ENCODE measurements at places on chromosomes 6 and 20. TPM values are rescaled to one million over a fixed set of nuclear protein-coding genes. Genes with fewer than 3 reads are reported as not detected.

GRCh38 chr6:155599561-155599960 is 143.9 kb upstream of the NOX3 start:
- H3K27me3 ChIP-seq: peaks cover 45% of the 10 kb centered on the region
- H3K4me3 ChIP-seq: peak overlapping the region; percentile 42
- H3K36me3 ChIP-seq: no peaks in the 10 kb centered on the region

- no peak overlapping the region for H3K4me3 ChIP-seq
- peaks cover 5% of the 10 kb centered on the region for H3K36me3 ChIP-seq
- H3K27ac ChIP-seq: no peak overlapping the region
- no peaks in the 10 kb centered on the region for H3K27me3 ChIP-seq
- DNase-seq: no peak
- H3K4me1 ChIP-seq: no peaks in the 10 kb centered on the region
Observed at GRCh38 chr6:117536317-117536716, 53.8 kb downstream of the DCBLD1 start.

DDAH2 gene
- total RNA-seq: 194 TPM

FAM162B gene
- total RNA-seq: 2.5 TPM

DNA sequence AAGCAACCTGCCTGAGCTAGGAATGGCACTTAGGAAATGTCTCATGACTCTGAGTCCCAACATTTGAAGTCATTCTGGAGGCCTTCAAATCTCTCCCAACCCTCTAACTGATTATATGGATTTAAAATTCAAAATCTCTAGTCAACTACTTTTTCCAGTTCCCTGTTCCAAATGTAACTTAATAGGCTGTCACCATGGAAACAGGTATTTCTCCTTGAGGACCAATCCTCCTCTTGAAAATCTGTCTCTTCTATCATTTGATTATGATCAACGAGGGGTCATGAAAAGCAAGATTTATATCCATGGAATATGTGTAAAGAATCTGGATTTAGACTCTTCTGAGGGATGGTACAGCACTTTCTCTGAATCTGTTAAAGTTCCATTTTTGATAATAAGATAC is 127.3 kb upstream of the DTNBP1 start:
- DNase-seq: no peak
- peaks cover 17% of the 10 kb centered on the region for H3K4me1 ChIP-seq
- H3K36me3 ChIP-seq: no peaks in the 10 kb centered on the region
- H3K27me3 ChIP-seq: no peaks in the 10 kb centered on the region
- H3K27ac ChIP-seq: no peak overlapping the region

DNA sequence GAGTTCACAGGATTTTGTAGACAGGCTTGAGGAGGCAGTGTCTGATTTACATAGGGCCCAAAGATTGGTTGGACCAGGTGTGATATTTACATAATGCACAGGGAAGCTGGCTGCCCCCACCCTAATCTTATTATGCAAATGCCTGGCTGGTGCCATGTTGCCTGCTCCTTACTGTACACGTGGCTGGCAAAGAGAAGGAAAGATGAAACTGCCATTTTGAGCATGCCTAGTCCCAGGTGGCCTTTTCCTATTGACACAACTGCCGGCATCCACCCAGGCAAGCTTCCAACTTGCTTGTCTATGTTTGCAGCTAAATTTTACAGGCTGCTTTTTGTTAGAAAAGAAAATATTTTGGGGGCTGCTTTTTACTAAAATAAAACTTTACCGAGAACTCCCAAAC is 174.6 kb downstream of the LMBRD1 start:
- no peaks in the 10 kb centered on the region for H3K36me3 ChIP-seq
- no peaks in the 10 kb centered on the region for H3K4me1 ChIP-seq
- no peak overlapping the region for H3K4me3 ChIP-seq

- no peak for DNase-seq
- H3K27ac ChIP-seq: no peak overlapping the region
- no peaks in the 10 kb centered on the region for H3K36me3 ChIP-seq
- peaks cover 46% of the 10 kb centered on the region for H3K27me3 ChIP-seq
- H3K4me1 ChIP-seq: no peaks in the 10 kb centered on the region
Observed at GRCh38 chr6:137271245-137272183, 52.3 kb upstream of the IFNGR1 start.

BANF2 gene
- not detected for total RNA-seq

DNA sequence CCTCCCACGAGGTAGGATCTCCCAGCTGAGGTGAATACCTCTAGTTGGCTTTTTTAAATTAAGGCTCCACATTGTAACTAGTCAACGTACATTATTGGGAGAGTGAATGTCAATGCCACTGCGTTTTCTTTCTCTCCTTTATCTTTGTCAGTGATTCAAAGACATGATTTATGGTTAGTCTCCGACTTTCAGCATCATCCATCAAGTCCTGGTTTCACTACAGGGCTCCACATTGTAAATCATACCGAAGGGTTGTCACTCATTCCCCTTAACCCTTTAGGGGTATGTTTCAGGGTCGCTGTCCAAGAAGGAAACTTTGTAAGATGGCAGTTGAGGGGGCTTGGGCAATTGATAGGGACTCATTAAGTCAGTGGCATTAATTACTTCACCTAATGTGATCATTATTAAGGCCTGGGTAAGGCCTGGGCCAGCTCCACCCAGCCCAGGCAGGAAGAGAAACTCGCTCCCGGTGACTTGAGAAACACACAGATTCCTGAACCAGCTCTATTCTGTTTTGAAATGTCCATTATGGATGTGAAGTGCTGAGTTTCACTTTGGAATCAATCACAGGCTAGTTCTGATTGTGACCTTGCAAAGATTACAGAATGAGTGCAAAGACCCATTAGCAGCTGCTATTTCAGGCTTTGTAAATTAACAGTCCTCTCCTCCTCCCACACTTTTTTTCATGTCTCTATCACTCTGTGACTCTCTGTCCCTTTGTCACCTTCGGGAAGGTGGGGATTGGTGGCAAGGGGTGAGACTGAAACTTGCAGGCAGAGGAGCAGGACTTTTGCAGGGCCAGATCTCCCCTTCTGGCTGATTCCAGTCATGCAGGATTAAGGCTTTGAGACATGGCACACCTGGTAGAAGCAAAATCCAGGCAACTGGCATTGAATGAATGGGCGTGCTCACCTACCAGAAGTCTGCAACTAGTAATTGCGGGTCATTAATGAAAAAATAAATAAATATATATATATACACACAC is 222.4 kb downstream of the TSHZ2 start:
- no peak overlapping the region for H3K27ac ChIP-seq
- H3K27me3 ChIP-seq: peaks cover 3% of the 10 kb centered on the region
- no peak overlapping the region for H3K4me3 ChIP-seq
- DNase-seq: no peak
- no peaks in the 10 kb centered on the region for H3K36me3 ChIP-seq

DNA sequence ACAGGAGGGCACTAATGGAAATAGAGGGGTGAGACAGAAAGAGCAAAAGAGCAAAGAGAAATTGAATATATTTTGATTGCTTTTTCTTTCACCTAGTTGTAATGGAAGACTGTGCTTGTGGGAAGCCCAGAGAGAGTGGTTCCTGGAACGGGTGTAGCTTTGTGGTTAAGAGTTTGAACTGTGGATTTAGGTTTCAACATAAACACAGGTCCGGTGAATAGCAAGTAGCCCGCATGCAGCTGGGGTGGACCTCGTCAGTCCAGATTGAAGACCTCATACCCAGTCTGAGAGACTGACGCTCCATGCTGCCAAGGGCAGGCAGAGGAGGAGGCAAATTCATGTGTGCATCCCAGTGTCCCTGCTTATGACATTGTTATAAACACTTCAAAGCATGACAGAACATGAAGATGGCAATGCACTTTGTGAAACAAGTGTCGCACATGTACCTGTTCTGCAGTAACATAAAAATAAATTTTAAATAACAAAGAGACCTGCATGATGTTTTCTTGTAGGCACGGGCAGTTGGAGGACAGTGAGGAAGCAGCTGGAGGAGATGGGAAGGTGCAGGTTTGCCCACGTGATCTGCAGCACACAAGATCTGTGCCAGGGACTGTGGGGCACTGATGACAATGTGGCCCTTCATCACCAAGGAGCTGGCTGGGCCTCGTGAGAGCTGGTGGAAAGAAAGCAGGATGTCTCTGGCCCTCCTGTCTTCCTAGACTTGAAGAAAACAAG is 220.5 kb upstream of the SSTR4 start:
- H3K27ac ChIP-seq: no peak overlapping the region
- H3K27me3 ChIP-seq: no peaks in the 10 kb centered on the region
- DNase-seq: no peak
- no peaks in the 10 kb centered on the region for H3K36me3 ChIP-seq
- no peak overlapping the region for H3K4me3 ChIP-seq

- peak overlapping the region; percentile 3 for H3K27ac ChIP-seq
- peaks cover 1% of the 10 kb centered on the region for H3K4me1 ChIP-seq
- no peak overlapping the region for H3K4me3 ChIP-seq
- DNase-seq: no peak
Observed at GRCh38 chr20:57205606-57206219, 60.7 kb downstream of the BMP7 start.

GRCh38 chr6:72133324-72133723 is 247.0 kb downstream of the RIMS1 start:
- H3K27ac ChIP-seq: no peak overlapping the region
- no peaks in the 10 kb centered on the region for H3K4me1 ChIP-seq

GRCh38 chr6:43532201-43532600 is 15.3 kb downstream of the POLR1C start:
- H3K36me3 ChIP-seq: peaks cover 24% of the 10 kb centered on the region
- no peak overlapping the region for H3K4me3 ChIP-seq
- peak overlapping the region; percentile 78 for H3K27ac ChIP-seq
- H3K4me1 ChIP-seq: no peaks in the 10 kb centered on the region
- no peaks in the 10 kb centered on the region for H3K27me3 ChIP-seq
- no peak for DNase-seq

- H3K36me3 ChIP-seq: peaks cover 9% of the 10 kb centered on the region
- DNase-seq: no peak
- H3K27ac ChIP-seq: peak overlapping the region; percentile 62
- H3K4me1 ChIP-seq: peaks cover 36% of the 10 kb centered on the region
- peak overlapping the region; percentile 92 for H3K4me3 ChIP-seq
Observed at GRCh38 chr20:62387219-62387913, 463 bp downstream of the RPS21 start.

DNA sequence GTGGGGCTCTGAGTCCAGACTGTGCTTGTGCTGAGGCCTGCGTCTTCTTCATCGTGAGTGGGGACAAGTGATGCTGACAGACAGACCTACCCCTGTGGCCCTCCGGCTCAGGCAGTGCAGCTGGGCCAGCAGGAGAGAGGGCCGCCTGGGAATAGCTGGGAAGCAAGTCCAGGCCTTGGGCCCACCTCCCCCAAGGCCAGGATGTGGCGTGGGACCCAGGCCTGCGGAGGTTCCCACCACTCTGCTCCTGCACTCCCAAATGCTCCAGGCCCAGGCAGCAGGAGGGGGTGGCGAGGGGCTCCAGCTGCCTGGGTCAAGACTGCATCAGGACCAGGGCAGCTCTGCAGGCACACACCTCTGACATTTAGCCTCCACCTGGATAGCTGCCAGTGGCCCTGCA is 38.3 kb downstream of the DAAM2 start:
- no peaks in the 10 kb centered on the region for H3K36me3 ChIP-seq
- no peak overlapping the region for H3K4me3 ChIP-seq
- peaks cover 19% of the 10 kb centered on the region for H3K4me1 ChIP-seq
- H3K27me3 ChIP-seq: no peaks in the 10 kb centered on the region

DNA sequence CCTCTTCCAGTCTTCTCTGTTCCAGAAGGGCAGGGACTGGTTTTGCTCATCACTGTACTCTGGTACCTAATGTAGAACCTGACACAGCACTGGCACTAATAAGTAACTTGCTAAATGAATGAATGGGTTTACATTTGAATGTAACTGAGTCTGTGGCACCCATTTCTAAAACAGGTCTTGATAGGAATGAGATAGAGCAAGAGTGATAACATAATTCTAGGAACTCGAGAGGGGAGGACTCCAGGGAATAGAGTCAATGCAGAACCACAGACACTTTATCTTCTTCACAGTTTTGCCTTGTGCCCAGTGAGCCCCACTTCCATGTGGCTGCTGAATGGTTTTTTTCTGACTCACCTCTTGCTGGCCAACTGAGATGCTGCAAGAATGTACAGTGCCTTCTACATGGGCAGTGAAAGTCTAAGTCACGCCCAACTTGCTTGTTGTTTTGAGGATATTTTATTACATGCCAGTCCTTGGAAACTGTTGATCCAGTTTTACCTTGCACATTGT is 61.1 kb downstream of the TBC1D7 start:
- H3K36me3 ChIP-seq: peaks cover 15% of the 10 kb centered on the region
- H3K27me3 ChIP-seq: no peaks in the 10 kb centered on the region
- no peak overlapping the region for H3K27ac ChIP-seq
- H3K4me3 ChIP-seq: no peak overlapping the region
- H3K4me1 ChIP-seq: peaks cover 19% of the 10 kb centered on the region

AGER gene
- total RNA-seq: 26.0 TPM

- DNase-seq: no peak
- no peaks in the 10 kb centered on the region for H3K27me3 ChIP-seq
- H3K27ac ChIP-seq: no peak overlapping the region
- peaks cover 11% of the 10 kb centered on the region for H3K4me1 ChIP-seq
Observed at GRCh38 chr6:124881898-124882578, 80.2 kb upstream of the RNF217 start.

DNA sequence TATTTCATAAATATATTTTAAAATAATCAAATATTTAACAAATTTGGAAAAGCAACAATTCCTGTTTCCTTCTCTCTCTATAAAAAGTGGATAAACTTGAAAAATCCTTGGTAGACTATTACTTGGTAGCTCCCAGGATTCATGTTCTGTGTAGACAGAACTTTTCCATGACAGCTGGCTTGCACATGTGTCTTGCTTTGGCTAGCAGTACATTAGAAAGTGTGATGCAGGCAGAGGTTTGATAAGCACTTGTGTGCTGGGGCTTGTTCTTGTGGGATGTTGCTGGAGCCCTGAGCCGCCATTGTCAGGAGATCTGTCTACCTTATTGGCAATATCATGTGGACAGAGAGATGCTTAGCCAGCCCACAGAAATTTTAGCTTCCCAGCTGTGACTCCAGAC is 327.2 kb downstream of the CDKAL1 start:
- no peaks in the 10 kb centered on the region for H3K27me3 ChIP-seq
- peaks cover 6% of the 10 kb centered on the region for H3K4me1 ChIP-seq
- H3K27ac ChIP-seq: no peak overlapping the region
- no peak for DNase-seq

IFT52 gene
- 57.6 TPM for total RNA-seq

DNA sequence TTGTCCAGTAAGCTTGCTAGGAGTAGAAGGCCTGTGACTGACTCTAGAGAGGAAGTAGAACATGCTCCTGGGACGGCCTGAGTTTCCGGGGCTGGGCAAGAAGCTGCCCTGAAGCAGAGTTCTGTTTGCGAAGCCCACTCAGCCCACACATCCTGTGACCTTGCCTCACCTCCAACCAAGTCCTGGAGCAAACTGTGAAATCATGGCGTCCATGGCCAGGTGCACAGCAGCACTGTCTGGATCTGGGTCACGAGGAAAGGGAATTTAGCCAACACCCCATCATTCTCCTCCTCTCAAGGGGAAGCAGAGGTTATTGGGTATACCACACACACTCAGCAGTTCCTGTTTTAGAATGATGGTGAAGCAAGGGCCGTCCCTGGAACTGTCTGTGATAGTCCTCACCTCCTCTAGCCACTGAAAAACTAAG is 87.5 kb downstream of the CRYBG1 start:
- no peak overlapping the region for H3K4me3 ChIP-seq
- peaks cover 4% of the 10 kb centered on the region for H3K4me1 ChIP-seq
- no peaks in the 10 kb centered on the region for H3K36me3 ChIP-seq
- DNase-seq: no peak
- H3K27ac ChIP-seq: no peak overlapping the region
- peaks cover 16% of the 10 kb centered on the region for H3K27me3 ChIP-seq

- no peaks in the 10 kb centered on the region for H3K4me1 ChIP-seq
- no peak overlapping the region for H3K27ac ChIP-seq
- H3K36me3 ChIP-seq: no peaks in the 10 kb centered on the region
Observed at GRCh38 chr6:138197570-138197969, 20.7 kb downstream of the PBOV1 start.
